ENCODE measurements at places on chromosomes 5 and 9.

DNA sequence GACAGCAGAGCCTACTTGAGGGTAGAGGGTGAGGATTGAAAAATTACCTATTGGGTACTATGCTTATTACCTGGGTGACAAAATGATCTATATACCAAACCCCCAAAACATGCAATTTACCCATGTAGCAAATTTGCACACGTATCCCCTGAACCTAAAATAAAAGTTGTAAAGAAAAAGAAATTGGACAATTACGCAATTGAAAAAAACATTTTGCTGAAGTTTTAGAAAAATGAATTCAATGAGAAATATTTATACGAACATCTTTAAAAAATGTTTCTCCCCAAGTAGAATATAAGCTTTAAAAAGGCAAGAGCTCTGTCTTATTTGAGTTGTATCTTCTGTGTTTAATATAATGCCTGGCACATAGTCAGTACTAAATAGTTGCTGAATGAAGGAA lies 30.3 kb upstream of the TRAF1 start:
- no peak for DNase-seq

DNA sequence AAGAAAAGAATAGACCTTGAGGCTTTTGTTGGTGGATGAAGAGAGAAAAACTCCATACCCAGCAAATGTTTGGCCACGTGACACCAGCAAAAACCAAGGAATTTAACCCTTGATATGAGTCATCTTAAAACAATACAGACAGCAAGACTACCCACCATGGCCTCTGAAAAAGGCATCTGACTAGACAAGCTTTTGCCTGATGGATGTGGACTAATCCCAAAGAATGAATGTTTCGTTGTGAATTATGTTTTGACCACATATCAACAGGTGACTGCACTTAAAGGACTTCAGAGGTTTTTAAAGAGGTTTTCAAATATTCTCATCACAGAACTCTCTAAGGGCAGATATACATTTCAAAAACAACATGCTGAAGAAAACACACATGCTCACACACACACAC lies 33.0 kb upstream of the SLC1A3 start:
- DNase-seq = peak; percentile 93

DNA sequence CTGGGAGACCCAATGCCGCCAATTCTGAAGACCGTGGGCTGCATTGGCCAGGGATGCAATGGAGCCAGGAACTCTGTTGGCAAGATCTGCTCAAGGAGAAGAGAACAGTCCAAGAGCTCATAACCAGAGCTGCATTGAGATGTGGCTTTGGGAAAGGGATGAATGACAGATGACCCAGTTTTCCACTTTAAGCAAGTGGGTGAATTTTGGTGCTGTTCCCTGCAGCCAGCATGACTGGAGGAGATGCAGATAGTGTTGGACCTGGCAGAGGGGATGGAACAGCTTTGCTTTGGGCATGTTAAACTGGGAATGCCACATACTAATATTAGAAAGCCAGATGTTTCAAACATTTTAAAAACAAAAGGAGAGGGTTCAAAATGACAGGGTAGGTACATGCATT lies 143.1 kb downstream of the FSTL4 start:
- DNase-seq = no peak

DNA sequence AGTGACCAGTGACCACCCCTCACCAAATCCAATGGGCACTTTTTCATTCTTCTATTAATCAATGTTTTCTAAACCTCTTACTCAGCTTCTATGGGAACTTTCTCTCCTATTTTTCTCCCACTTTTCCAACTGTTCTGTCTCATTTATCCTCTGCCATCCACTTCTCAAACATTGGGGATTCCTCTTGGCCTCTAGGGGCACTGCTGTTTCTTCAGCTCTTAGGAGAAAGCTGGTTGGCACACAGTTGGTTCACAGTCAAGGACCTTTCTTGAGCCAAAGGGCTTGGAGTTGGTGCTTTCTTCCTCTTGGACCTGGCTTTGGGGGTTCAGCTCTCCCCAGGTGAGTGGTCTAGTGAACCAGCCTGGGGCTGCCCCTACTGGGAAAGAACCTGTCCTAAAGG lies 112.2 kb upstream of the LHFPL2 start:
- no peak for DNase-seq

GRCh38 chr5:161286066-161286655 lies 260.4 kb downstream of the GABRB2 start:
- no peak for DNase-seq

Measured in fibroblast of skin of back (primary cell).